Lower lobe of right lung (tissue), 2 donors: ENCODE measurements at places on chromosomes 2 and 18. TPM values are rescaled to one million over a fixed set of nuclear protein-coding genes. Genes with fewer than 3 reads are reported as not detected.

DNA sequence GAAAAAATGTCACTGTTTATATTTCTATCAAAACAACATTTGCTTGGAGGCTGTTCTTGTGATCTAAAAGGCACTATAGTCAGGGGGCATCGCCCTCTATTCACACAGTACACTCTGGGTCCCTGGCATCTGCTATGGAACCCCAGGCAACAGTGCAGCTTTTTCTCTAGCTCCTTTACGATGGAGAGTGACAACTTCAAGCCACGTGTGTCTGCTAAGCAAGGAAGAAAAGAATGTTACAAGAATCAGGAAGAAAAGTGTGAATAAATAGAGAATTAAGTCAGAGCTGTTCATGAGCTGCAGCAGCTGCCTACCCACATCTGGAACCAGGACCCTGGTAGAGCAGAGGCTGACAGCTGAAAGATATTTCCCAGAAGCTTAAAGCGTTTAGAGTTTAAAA is 11.2 kb downstream of the RND3 start:
- DNase-seq: no peak

DNA sequence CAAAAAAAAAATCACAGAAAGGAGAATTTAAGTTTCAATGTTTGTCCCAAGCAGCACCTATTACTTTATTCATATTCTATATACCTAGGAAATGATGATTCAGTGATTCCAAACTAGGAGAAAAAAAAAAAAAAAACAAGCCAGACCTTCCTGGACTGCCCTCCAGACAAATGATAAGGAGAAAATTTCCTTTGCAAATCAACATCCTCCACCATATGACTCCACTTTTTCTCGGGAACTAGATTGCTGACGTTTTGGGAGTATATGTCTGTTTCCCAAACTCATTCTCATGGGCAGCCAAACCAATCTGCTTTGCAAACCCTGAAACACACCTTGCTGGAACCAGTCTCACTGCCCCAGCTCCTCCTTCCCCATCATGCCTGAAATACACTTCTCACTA is 16.8 kb downstream of the AP1S3 start:
- no peak for DNase-seq

GRCh38 chr2:178101321-178102079 is 10.7 kb upstream of the RBM45 start:
- DNase-seq: no peak

DNA sequence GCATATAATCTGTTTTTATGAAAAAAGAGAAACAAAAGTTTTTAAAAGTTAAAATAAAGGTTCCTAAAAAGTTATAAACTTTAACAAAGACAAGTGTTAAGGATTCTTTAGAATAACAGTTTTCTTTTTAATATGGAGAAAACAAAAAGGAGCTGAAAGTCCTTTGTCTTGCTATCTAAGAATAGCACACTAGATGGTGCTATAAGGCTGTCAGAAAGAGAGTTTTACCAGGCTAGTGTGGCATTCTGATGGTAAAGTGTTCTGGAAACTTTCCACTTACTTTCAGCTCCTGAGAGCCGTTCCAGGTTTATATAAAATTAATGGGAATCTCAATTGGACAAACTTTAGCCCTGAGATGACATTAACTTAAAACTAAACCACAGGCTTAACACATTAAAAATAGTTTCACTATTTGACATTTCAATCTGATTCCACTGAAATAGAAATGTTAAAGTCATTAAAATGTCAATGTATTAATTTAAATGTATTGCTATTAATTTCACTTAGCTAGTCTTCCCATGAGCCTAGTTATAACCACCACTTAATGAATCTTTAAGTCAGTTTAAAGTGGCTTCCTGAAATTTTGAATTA is 3.7 kb downstream of the FBXO48 start:
- DNase-seq: no peak

- no peak for DNase-seq
Observed at GRCh38 chr2:181239201-181239799, 217.9 kb upstream of the ITGA4 start.

DNA sequence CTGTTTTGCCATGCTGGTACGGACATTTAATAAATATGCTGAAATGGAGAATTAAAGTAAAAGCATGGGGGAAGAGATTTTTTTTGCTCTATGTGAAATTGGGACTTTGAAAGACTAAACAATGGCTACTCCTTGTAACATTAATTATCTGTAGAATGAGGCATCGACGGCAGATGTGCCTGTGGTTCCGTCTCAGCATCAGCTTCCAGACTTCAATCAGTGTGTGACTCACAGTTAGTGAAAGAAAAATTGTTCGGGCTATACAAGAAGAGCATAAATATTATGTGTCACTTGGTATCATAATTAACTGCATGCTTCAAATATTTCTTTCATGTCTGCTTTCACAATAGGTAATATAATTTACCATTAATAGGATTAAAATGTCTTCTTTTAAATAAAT is 117.0 kb upstream of the SMIM21 start:
- no peak for DNase-seq

DNA sequence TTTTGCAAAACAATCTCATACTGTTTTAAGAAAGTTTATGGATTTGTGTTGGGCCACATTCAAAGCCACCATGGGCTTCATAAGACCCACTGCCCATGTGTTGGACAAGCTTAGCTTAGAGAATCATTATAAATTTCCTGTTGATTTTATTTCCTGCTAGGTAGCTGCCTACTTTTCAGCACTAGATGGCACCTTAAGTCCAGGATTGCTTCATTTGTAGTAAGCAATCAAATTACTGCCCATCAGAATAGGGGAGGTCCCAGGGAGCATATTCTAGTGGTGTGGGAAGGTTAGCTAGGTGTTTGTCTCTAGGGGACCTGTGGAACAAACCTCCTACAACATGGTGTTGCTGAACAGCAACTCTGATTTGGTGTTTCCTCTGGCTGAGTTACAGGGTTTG is 11.0 kb upstream of the DCDC2C start:
- no peak for DNase-seq

DNA sequence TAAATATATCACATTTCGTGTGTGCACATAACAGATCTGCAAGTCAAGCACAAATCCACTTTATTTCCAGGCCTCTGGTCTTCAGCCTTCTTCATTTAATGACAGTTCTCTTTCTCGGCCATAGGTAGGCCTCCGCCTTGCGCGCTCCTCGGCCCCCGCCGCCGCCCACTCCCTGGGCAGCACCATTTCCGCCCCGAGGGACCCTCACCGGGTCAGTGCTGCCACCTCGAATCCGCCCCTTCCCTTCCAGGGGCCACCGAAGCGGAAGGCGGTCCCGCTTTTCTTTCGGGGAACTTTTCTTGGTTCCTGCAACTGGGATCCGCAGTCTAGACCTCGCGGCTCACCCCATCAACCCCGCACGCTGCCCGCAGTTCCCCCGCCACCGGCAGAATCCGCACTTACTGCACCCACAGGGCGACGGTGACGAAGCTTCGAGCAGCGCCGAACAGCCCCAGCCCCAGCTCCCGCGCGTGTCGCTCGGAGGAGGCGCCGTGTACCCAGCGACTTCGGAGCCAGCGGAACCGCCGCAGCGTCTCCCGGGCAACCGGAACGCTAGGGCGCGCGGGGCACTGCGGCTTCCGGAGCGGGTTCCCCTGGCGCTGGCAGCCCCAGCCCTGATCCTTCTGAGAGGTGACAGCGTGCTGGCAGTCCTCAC is at the start of gene CDKL4:
CDKL4 (minus strand) TSS at position 502 of the 655 bp plus-strand sequence.
- DNase-seq: peak; percentile 60

- no peak for DNase-seq
Observed at GRCh38 chr18:44715245-44715644, 34.6 kb downstream of the SETBP1 start.

- no peak for DNase-seq
Observed at GRCh38 chr2:128064353-128064752, 26.6 kb upstream of the UGGT1 start.

DNA sequence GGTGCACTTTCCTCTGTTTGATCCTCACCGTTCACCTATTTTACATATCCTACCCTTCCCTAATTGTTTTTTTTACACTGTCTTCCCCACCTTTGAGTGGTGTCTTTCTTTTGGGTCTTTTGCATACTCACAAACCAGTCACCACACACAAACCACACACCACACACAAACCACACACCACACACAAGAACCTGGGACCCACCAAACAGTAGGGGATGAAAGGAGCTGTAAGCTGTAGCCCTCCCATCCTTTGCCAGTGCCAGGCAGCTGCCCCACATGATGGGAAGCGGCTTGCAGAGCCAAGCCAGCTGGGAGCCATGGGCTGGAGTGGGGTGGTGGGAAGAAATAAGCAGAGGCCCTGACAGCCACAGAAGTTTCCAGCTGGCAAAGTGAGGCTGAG is 38.9 kb upstream of the MSH6 start:
- no peak for DNase-seq

DNA sequence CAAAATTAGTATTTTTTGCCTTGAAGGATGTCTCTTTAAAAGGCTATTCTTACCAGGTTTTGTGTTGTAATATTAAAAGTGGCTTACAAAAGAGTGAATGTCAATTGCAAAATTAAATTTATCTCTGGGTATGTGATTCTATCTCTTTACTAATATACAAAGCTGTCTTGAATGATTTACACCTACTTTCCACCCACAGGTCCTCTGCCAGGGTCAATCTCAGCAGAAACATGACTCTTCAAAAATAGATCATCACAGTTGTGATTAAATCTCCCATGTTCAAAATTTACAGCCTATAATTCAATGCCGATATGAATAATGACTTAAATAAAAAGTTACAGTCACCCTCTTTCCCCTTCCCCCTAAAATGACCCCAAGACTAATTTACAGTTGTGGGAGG is 78.8 kb downstream of the SLC8A1 start:
- DNase-seq: no peak

- DNase-seq: no peak
Observed at GRCh38 chr2:9937968-9938367, 13.5 kb upstream of the GRHL1 start.

DNA sequence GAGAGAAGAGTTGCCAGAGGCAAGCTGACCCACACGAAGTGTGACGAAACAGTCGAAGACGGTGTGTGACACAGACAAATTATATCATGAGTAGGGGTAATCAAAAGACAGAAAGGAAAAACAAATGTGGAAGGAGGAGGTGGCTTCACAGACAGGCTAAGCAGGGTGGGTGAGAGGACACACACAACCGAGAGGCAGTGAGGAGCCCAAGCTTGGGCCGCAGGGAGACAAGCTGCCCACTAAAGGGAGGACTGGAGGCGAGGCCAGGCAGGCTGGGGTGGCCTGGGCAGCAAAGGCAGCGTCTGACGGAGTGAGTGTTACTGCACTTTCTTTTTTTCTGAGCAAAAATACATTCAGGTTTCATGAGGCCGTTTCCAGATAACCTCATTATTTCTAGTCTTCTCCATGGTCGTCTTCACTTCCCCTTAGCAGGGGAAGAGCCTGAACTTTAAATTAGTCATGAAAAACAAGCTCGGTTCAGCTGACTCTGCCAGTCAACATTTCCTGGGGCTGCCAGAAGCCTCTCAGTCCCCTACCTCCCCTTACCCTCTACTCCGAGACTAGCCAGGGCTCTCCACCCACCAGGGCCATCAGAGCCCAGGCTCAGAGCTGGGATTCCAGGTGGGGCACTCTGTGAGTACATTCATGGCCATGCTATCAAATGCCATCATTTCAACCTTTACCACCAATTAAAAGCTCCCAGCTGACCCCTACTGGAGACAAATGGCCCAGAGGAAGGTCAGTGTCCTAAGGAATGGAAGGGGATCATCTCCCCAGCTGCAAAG is 13.8 kb upstream of the ZFP36L2 start:
- DNase-seq: no peak

DNA sequence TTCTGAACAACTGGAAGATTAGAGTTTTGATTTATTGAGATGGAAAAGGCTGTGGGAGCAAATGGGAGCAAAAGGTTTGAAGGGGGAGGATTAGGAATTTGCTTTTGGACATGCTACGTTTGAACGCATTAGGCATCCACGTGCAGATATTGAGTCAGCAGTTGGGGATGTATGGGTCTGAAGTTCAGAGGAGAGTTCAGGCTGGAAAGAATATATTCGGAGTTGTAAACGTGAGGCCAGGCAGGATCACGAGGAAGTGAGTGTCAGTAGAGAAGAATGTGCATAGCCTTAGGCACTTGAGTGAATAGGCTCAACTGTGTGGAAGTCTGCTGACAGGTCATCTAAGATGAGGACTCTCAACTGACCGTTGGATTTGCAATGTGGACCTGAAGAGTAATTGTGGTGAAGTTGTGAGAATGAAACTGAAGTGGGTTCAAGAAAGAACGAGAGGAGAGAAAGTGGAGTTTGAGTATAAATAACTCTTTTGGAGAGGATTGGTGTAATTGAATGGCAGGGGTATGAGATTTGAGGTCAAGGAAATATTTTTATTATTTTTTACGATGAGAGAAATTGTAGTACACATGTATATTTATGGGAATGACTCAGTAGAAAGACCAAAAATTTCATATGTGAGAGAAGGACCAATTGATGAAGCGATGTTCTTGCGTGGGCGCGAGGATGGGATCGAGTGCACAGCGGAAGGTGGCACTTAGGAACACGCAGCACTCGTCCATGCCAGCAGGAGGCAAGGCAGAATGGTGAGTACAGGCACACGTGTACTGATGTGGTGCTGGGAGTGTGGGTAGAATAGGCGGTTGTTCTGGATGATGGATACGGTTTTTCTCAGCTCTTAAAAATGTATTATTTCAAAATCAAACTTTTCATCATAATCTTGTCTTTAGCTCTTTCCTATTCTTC is 40.5 kb upstream of the POLE4 start:
- no peak for DNase-seq

GRCh38 chr18:49778826-49779465 is 34.4 kb downstream of the ACAA2 start:
- no peak for DNase-seq

GRCh38 chr2:21467280-21467818 is 343.6 kb downstream of the TDRD15 start:
- no peak for DNase-seq

DNA sequence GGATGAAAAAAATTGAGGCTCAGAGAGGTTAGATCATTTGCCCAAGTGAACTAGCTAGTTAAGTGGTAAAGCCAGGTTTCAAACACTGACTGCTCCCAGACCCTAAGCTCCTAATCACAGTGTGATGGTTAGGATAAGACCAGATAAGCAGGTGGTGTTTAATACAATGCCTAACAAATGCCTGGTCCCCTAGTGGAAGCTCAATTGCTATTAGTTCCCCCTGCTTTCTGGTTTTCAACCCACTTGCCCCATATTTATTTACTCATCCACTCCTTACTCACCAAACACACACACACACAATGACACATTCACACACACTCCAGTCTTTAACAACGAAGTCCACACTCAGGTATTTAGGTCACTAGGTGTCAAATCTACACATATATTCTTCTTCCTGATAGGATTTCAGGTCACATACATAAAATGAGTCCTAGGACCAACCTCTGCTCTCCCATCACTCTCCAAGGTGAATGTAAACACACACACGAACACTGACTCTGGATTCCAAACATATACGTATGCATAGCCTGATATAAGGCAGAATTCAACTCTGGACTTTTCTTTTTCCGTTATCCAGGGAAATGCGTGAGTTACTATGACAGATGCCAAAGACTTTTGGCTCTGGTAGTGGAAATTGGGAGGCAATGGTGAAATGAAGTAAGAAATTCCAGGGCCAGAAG is 73.6 kb upstream of the TSPYL6 start:
- no peak for DNase-seq

COLEC11 gene
- total RNA-seq: 0.30 TPM

ARHGAP28 gene
- 13.1 TPM for total RNA-seq

ACMSD gene
- total RNA-seq: not detected

KCNJ13 gene
- total RNA-seq: not detected

UGT1A3 gene
- total RNA-seq: not detected

KIDINS220 gene
- total RNA-seq: 69.3 TPM

C1GALT1C1L gene
- total RNA-seq: 0.44 TPM

SH2D6 gene
- 0.97 TPM for total RNA-seq

MARCO gene
- 491 TPM for total RNA-seq

ANKRD53 gene
- 1.1 TPM for total RNA-seq

TCF7L1 gene
- total RNA-seq: 17.1 TPM
